NCI-H187 (cell line): ENCODE measurements at places on chromosomes 4 and X.
A peak's percentile ranks its signal among the peaks of the same experiment; 100 is the strongest.

DNA sequence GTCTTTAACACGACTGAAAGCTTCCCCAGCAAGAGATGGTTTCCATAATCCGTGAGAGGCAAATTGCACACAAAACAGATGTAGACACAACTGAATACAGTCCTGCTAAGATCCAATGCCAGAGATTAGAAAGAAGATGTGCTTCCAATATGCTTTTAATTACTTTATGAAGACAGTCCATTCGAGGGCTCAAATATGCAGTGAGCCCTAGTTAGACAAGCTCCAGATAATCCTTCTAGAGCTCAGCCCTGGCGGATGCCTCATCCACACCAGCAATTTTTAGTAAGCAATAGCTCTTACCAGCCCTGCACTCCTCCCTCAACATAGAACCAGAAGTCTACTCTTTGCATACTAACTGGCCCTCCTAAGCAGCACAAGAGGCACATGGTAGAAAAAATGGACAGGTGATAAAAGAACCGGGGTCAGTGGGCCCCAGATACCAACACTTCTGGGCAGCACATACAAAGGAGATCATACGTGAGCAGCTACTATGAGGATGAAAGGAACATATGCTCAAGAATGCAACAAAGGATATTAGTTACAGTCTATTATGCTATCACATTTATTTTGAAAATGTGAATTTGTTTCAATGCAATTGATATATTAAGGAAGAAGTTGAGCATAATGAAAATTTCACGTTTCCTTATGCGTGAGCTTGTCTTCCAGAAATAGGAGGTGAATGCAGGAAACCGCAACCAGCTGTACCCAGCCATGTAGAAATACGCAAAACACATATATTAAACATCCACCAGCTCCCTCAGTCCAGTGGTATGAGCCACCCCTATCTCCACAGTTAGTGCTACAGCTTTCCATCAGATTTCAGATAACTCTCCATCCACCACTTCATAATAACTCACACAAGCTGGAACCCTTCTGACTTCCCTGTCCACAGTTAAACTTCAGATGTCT is 34.3 kb downstream of the GPC4 start:
- DNase-seq, result no peak

DNA sequence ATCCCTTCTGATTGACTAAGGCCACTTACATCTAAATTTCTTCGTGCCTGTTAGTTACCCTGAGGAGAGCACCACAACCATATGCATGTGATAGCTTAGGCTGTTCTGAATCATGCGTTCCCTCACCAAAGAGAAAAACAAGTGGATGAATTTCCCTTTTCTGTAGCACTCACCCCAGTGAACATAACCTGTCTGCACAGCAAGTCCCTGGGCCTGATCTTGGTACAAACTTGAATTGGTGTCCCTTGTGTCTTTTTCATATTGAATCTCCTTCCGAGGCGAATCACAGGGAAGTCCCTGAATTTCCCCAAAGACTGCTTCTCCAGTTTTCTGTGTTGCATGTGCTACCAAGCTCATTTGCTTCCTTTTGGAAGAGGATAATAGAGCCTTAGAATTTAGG is 100.4 kb downstream of the KLHL8 start:
- DNase-seq, result no peak

GRCh38 chr4:113880240-113881028 is 99.0 kb downstream of the ARSJ start:
- DNase-seq, result no peak

GRCh38 chr4:109574443-109574850 is 14.4 kb downstream of the MCUB start:
- DNase-seq, result no peak

DNA sequence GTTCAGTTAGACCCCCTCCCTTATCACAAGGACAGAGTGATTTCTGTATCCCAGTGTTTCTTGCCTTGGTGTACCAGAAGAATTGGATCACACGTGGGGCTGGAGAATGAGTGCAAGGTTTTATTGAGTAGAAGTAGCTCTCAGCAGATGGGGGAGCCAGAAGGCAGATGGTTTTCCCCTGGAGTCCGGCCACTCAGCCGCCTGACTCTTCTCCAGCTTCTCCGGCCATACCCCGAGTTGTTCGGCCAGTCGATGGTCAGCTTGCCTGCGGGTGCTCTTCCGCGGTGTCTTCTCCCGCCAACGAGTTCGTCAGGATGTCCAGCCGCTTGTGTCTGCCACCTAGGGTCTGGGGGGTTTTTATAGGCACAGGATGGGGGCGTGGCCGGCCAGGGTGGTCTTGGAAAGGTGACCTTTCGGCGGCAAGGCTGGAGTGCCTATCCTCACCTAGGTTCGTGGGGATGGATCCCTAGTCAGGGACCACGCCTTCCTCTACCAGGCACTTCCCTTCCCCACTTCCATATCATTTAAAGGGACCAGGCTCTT is 14.5 kb downstream of the GAB1 start:
- DNase-seq, result no peak

DNA sequence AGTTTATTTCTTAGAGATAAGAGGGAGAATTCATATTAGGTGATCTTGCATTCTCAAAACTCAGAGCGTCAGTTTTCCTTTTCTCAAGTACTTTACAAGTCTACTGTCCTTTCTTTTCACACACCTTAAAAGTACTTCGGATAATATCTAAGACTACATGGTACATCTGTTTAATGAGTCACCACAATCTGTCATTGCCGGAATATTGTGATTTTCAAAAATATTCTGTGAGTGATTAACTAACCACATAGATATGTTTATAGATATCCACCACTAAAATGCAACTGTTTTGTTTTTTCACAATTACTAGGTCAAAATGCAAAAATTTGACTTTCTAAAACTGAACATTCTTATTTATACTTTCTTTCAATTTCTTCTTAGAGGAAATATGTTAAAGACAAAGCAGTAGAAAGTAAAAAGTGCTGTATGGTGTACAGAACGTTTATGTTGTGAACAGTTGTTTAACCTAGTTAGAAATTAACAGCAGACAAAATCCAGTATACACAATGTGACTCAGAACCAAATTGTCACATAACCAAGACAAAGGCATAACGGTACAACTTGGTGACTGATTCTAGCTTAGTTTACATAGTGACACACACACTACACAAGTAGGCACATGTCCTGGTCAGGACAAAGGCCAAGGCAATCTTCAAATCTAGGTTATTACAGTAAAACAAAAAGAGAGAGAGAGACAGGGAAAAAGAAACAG is 482.9 kb downstream of the NAF1 start:
- no peak for DNase-seq

- peak; percentile 0 for DNase-seq
Measured at GRCh38 chr4:112938461-112939058, 110.9 kb upstream of the ANK2 start.

DNA sequence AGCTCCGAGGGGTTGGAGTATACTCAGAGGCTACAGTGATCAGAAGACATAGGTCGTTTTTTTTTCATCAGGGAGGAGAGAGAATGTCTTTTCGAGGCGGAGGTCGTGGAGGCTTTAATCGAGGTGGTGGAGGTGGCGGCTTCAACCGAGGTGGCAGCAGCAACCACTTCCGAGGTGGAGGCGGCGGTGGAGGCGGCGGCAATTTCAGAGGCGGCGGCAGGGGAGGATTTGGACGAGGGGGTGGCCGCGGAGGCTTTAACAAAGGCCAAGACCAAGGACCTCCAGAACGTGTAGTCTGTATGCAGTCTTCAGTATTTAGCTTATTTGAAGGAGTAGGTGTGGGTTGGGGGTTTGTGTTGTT is 500 bp downstream of the GAR1 start:
- DNase-seq, result no peak

- DNase-seq, result no peak
Measured at GRCh38 chr4:102736636-102737549, 23.9 kb downstream of the MANBA start.

GRCh38 chrX:17584248-17584681 is 153.0 kb upstream of the SCML1 start:
- DNase-seq, result no peak

DNA sequence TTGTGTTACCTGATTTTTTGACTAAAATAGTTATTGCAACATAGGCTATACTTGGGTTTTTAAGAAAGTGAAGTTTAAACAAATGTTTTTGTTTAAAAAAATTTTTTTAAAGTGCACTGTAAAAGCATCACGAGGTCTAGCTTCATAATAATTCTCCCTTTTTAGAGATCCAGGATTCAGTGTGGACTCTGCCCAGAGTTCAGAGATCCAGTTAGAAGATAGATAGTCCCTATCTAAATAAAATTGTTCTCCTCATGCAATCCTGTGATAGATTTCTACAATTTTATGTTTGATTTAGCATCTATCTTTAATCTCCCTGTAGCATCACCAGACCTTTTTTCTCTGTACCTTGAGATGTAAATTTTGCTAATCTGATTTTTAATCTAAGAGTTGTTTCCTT is 85.5 kb upstream of the HPGD start:
- no peak for DNase-seq

GRCh38 chr4:36399762-36400353 is 118.4 kb downstream of the DTHD1 start:
- DNase-seq, result no peak

DNA sequence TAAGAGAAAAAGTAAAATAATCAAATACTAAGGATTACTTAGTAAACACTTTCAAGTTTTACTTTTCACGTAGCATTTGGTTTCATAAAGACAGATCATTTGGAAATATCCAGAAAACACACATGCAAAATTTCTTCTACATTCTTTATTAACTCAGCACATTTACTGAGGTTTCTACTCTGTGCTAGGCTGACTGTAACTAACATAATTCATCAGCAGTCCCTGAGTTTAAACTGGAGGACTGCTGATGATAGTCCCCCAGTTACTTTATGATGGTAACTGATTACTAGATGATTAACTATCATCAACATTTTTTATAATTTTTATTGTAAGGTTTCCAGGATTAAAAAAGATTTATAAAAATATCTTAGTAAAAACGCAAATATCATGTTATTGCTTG is 12.3 kb downstream of the LEF1 start:
- no peak for DNase-seq

- DNase-seq, result no peak
Measured at GRCh38 chr4:88522702-88523324, 763 bp downstream of the PYURF start.

DNA sequence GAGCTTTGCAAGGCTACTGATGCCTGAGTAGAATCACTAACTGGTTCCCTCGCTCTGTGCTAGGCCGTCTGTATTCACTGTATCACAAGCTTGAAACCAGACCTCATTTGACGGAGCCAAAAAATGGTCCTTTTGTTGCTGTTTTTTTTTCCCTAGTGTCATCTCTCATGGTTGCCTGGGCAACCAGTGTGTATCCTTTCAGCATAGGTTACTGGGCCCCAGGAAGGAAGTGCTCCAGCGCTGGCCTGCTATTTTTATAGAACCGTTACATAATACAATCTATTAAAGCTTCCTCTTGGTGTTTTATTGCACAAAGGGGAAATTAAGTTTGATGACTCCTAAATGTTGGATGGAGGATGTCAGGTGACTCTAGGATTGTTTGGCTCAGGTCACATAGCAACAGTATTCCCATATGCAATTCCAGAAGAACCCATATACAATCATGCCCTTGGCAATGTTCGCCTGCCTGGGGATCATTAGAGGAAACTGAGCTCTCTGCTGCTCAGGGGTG is 220.4 kb downstream of the SPRY1 start:
- no peak for DNase-seq

DNA sequence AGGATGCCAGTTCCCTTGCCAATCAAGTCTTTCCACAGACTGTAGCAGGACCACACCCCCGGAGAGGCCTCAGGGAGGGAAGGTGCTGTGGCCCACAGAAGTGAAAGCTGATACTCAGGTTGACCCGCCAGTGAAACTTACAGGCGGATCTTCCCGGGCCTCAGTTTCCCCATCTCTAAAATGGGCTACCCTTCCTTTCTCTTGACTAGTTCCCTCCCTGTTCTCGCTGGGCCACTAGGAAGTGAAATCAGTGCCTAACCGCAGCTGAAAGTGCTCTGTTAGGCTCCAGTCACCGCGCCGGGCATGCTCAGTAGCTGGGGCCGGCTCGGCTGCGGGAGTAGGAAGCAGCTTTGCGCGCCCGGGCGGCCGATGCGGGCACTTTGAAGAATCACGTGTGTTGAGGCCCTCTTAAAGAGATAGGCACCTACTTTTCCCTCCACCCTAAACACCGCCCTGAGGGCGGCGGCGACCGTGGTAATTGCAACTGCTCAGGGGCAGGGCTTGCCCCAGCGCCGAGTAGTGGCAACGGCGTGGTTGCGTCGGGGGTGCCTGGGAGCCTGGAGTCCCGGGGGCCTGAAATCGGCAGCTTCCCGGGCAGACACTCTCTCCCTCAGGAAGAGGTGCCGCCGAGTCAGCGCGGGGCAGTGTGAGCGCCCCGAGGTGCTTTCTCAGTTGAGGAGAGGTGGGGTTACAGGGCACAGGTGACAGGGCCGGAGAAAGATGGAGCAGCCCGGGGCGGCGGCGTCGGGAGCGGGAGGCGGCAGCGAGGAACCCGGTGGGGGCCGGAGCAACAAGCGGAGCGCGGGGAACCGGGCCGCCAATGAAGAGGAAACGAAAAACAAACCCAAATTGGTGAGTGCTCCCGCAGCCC is at the start of gene DIAPH2:
DIAPH2 (plus strand) TSS at position 504 of the 871 bp plus-strand sequence.
- DNase-seq, result no peak

DNA sequence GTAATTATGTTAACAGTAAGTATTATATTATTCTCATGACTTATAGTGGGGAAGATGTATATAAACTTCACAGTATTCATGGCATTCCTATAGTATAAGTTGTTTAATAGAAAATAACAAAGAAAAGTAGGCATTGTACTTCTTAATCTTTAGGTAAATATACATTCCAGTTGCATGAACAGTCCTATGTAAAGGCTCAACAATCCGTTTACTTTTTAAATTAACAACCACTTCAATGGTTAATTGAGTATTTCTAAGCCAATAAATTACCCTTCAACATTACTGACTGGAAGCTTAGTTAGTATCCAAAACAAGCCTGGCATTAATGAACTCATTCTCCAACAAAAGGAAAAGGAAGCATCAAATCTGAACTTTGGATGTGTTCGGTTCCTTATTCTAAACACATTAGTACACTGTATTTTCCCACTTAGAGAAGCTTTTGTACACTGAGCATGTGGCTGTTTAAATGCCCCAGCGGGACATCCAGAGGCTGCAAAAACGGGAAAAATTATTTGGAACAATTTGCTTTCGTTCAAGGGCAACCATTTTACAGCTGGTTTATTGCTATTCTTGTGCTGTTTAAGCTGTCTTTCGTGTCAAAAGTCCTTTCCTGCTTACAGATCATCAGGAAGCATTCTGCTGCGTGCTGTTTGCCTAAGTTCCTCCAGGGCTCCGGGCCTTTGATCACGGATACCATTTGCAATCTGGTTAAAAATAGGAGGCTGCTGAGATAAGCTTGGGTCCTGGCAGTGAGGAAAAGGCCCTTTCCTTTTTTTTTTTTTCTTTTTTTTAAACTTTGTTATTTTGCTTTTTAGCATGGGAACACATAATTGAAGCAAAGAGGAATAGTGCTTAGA is 460.3 kb downstream of the SPRY1 start:
- DNase-seq, result no peak
